T47D (cell line): ENCODE measurements at places on chromosomes 3 and 15.

DNA sequence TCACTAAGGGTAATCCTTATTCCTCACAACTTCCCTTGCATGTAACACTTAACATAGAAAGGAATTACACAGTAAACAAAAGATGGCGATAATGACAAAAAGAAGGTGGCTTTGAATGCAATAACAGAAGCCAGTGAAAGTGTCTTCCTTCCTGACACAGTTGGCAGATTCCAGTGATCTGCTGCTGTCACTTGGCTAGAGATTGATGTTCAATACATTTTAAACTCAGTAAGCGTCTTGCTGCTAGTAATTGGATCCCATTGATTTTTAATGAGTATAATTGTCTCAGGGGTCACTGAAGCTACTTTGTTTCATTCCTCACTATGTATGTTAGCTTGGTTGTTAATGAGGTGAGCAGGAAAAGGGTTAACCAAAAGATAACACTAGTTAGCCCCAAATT is 692.7 kb downstream of the NTRK3 start:
- no peak for DNase-seq

DNA sequence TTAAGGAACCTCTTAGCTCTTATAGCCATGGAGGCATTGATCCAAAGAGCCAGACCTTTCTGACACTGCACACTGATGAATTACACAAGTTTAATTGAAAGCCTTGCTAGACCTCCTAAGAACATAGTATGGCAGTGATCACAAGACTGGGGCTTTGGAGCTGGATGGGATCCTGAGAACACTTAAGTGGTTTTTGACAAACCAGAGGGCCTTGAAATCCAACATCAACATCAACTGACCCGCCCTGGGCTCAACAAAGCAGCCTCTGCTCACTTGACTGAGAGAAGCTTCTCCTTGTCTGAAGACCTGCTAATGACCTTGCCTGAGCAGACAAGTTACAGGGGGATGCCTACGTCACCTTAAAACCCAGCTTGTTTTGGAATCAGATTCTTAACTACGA is 257.6 kb downstream of the KLF13 start:
- no peak for DNase-seq

DNA sequence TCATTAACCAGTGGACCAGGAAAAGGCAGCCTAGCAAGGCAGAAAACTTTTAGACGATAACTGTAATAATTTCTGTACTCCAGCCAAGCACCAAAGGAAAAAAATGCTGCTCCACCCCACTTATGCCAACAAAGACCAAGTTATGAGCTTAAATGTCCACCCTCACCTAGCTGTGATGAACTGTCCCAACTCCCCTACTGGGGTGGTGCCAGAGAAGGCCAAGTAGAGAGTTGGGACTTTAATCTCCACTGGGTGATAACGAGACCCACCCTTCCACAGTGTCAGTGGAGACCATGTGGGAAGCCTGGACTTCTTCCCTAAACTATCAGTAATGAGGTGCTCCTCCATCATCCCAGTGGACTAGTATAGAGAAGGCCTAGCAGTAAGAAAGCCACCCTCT is 33.8 kb upstream of the COPB2 start:
- no peak for DNase-seq

DNA sequence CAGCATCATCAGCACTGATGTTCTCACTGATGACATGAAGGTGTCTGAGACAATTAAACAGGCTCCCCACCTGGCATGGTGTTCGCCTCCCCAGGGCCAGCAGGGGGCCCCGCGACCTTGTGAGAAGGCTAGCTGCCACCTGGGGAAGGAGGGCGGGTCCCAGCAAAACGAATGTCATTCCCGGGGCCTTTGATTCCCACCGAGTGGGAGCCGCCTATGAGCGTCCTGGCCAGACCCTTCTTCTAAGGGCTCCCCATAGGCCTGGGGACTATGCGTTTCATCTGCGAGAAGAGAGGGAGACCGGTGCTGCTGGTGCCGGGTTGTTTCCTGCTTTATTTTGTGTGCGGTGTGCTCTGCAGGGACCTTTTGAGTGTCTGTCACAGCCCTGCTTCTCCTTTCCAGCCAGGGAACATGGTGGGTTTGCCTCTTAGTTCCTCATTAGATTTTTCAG is 20.5 kb upstream of the MINDY4B start:
- peak; percentile 45 for DNase-seq

GRCh38 chr15:66737243-66738010 is 35.4 kb downstream of the SMAD6 start:
- DNase-seq = no peak

DNA sequence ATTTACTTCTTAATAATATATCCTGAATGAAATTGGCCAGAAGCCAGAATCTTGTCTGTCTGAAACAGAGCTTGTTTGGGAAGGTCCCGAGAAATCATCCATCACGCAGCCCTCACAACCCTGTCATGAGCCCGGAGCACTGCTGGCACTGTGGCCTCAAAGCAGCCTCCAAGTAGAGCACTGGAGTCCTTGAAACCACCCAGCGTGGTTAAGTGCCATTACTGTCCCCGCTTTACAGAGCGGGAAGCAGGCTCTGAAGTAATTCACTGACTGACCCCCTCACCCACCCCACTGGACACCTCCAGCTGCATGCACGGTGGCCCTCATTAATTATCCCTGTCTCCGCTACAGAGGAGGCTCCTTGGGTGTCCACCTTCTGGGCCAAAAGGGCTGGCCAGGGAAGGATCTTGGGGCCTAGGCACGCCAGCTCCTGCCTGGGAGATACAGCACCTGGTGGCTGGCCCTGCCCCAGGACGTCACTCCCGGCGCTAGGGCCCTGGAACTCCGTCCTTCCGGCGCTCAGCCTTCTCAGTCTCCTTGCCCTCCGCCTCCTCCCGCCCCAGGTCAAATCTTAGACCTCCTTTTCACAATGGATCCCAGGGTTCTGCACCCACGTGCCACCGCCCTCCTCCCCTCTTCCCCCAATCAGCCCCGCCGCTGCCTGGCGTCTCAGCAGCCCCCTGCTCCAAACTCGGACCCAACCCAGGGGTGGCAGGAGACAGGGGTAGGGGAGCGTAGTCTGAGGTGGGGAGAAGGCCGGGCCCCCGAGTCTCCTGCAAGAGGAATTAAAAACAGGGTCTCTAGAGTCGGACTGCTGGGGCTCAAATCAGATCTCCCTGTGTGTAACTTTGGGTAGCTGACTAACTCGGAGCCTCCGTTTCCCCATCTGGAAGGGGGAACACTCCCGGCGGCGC is 1.1 kb downstream of the TKT start:
- peak; percentile 68 for DNase-seq

GRCh38 chr3:15958692-15959433 is 161.1 kb upstream of the ANKRD28 start:
- DNase-seq = no peak

DNA sequence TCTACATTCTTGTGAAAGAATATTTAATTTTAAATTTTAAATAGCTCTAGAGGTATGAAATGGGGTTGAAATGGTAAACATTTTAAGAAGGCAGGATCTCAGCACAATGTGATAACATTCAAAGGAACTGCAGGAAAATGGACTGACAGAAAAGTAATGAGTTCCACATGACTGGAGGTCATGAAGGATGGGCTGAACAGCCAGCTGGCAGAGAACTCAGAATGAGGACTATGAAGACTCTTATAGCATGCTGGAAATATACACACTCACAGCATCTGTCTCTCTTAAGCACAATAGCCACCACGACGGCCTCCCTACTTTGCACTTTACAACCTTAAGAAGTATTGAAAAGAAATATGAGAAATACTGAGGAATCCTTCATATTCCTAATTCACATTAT is 94.7 kb downstream of the TNIK start:
- no peak for DNase-seq

GRCh38 chr3:140216249-140216648 is 281.3 kb downstream of the CLSTN2 start:
- peak; percentile 52 for DNase-seq

DNA sequence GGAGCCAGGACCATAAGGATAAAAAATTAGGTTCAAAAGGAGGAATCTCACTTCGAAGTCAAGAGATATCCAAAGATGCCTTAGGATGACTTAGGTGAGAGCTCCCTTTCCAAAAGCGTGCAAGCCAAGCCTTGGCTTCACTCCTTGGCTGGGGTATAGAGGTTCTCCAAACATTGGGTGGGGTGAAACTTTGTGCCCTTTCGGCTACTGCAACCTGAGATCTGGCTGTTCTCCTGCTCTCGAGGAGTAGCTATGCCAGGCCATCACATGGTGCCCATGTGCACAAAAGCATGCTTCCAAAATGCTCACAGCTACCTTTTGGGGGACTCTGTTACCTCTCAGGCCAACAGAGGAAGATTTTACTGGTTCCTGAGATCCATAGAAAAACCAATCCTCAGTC is 373.8 kb downstream of the EPHB1 start:
- DNase-seq = no peak

- DNase-seq = no peak
Observed at GRCh38 chr15:39438799-39439592, 141.9 kb upstream of the THBS1 start.
